Neural progenitor cell (in vitro differentiated cells): ENCODE measurements at places on chromosomes 13 and 19.
A peak's percentile ranks its signal among the peaks of the same experiment; 100 is the strongest.

GRCh38 chr19:38252385-38252784, 3.8 kb downstream of the PPP1R14A start:
- peaks cover 28% of the 10 kb centered on the region for H3K4me1 ChIP-seq
- no peak for DNase-seq
- H3K27me3 ChIP-seq: peaks cover 19% of the 10 kb centered on the region
- H3K4me3 ChIP-seq: no peak overlapping the region
- H3K36me3 ChIP-seq: no peaks in the 10 kb centered on the region

GRCh38 chr13:113283904-113284303, 13.1 kb upstream of the LAMP1 start:
- DNase-seq: no peak
- H3K27me3 ChIP-seq: peaks cover 14% of the 10 kb centered on the region
- H3K4me1 ChIP-seq: no peaks in the 10 kb centered on the region
- H3K4me3 ChIP-seq: no peak overlapping the region

DNA sequence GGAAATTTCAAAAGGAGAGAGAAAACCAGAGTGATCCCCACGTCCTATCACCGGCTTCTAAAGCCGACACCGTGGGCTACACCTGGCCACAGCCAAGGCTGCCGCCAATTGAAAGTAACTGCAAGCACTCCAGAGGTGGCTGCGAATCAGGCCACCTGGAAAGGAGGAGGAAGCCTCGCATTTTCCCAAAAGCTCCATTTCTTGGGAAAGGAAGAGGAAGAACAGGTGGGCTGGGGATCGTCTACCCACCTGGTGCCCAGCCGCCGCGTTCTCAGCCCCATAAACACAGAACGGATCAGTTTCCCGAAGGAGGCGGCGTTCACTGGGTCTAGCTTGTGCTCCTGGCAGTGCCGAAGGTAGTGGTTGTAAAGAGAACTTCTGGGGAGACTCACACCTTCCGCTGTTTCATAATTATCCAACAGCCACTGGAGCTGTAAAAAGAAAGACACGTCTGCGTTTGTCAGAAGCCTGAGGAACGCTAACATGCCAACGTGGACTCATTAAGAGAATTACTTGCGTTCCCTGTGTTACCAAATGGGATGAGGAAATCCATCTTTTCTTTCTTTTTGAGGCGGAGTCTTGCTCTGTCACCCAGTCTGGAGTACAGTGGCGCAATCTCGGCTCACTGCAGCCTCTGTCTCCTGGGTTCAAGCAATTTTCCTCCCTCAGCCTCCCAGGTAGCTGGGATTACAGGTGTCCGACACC, 38.1 kb upstream of the RANBP3 start:
- no peak overlapping the region for H3K4me3 ChIP-seq
- no peak for DNase-seq
- no peaks in the 10 kb centered on the region for H3K36me3 ChIP-seq
- H3K27ac ChIP-seq: no peak overlapping the region
- H3K27me3 ChIP-seq: no peaks in the 10 kb centered on the region
- no peaks in the 10 kb centered on the region for H3K4me1 ChIP-seq

- DNase-seq: no peak
- H3K4me1 ChIP-seq: no peaks in the 10 kb centered on the region
- H3K27ac ChIP-seq: no peak overlapping the region
- no peak overlapping the region for H3K4me3 ChIP-seq
- H3K36me3 ChIP-seq: no peaks in the 10 kb centered on the region
Measured at GRCh38 chr13:36766295-36766694, 52.7 kb upstream of the RFXAP start.

GRCh38 chr13:113499936-113500335, 9.4 kb upstream of the DCUN1D2 start:
- no peak overlapping the region for H3K27ac ChIP-seq
- no peak overlapping the region for H3K4me3 ChIP-seq
- H3K4me1 ChIP-seq: peaks cover 14% of the 10 kb centered on the region
- H3K36me3 ChIP-seq: peaks cover 8% of the 10 kb centered on the region
- H3K27me3 ChIP-seq: no peaks in the 10 kb centered on the region

DNA sequence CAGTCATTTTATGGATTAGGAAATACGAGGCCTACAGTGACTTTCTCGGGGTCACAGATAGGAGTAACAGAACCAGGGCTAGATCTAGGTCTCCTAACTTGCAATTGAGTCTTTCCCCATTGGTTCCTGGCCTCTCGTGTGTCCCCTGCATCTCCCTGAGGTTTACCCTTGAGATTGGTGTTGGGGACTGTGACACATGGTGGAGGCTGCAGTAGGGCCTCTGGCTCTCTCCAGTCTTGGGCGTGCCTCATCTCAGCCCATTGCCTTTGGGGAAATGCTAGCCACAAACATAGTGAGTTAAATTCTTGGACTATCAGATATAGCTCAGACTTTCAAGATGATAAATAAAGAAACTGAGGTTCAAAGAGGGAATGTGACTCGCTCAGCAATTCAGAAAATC, 212.1 kb downstream of the KCNRG start:
- H3K4me3 ChIP-seq: no peak overlapping the region
- H3K36me3 ChIP-seq: no peaks in the 10 kb centered on the region
- H3K27me3 ChIP-seq: no peaks in the 10 kb centered on the region
- no peak for DNase-seq

- H3K27me3 ChIP-seq: no peaks in the 10 kb centered on the region
- H3K4me1 ChIP-seq: peaks cover 52% of the 10 kb centered on the region
- H3K4me3 ChIP-seq: peak overlapping the region; percentile 65
- H3K27ac ChIP-seq: peak overlapping the region; percentile 50
Measured at GRCh38 chr19:18428787-18429674, 8.9 kb downstream of the ISYNA1 start.

GRCh38 chr13:87923753-87924152, 252.6 kb downstream of the SLITRK5 start:
- H3K27ac ChIP-seq: no peak overlapping the region
- H3K4me1 ChIP-seq: peaks cover 4% of the 10 kb centered on the region
- no peaks in the 10 kb centered on the region for H3K36me3 ChIP-seq
- H3K27me3 ChIP-seq: no peaks in the 10 kb centered on the region

DNA sequence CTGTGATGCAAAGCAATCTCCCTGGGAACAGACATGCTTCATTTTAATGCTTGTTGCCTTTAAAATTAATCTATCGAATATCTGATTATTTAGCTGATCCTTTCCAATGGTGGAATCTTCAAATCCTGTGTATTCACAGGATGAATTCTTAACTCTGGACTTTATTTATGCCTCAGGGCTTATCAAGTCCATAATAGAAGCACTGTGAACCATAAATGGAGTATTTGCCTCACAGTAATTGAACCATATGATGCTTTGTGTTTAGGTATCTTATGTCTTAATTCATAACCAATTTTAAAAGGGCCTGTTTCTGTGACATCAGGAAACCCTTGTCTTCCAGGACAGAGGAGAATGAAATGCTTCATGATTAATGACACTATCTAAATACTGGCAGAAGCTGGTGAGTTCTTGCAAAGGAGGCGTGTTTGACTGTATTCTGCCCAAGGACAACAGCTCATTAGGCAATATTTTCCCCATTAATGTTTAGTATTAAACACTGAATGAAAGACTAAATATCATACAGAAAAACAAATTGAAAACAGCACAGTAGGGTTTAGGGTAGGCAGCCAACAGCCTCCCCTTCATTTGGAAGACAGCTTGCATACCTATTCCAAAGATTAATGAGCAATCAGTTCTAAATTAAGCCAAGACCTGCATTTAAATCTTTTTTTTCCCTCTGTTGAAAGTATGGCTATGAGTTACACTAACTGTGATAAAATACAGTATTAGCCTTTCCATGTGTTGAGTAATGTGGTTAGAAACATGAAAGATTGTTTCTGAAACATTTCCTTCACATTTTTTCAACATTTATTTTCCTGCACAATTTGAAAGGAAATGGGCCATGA, 709.4 kb downstream of the PCDH9 start:
- no peaks in the 10 kb centered on the region for H3K4me1 ChIP-seq
- no peak overlapping the region for H3K4me3 ChIP-seq
- no peaks in the 10 kb centered on the region for H3K36me3 ChIP-seq
- no peak overlapping the region for H3K27ac ChIP-seq
- no peak for DNase-seq

DNA sequence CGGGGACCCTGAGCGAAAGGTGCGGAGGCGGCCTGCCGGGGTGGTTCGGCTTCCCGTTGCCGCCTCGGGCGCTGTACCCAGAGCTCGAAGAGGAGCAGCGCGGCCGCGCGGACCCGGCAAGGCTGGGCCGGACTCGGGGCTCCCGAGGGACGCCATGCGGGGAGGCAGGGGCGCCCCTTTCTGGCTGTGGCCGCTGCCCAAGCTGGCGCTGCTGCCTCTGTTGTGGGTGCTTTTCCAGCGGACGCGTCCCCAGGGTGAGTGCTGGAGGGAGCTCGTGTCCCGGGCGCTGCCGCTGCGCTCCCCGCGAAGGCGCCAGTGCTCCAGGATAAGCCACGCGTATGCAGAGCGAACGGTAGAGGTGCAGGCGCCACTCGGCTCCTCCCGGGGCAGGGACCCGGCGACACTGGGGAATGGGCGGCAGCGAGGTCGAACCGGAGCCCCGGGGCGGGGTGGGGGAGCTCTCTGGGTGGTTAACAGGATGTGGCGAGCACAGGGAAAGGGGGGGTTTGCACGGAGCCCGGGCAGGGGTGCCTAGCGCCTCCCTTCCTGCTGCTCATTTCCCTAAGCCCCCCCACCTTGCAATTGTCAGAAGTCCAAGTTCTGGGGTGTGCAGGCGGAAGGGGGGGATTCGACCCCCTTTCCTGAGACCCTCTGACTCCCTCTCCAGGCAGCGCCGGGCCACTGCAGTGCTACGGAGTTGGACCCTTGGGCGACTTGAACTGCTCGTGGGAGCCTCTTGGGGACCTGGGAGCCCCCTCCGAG, at the start of gene IL27RA:
Gene IL27RA, plus strand, starts transcription at position 44 of the 762 bp plus-strand sequence. Its CDS starts 111 bp downstream, at position 155.
- H3K4me3 ChIP-seq: peak within 1 kb of the TSS; percentile 74
- no peaks in the 10 kb centered on the region for H3K36me3 ChIP-seq
- peaks cover 24% of the 10 kb centered on the region for H3K27me3 ChIP-seq
- H3K4me1 ChIP-seq: peaks cover 6% of the 10 kb centered on the region
- peak; percentile 75 for DNase-seq
- no peak within 1 kb of the TSS for H3K27ac ChIP-seq

DNA sequence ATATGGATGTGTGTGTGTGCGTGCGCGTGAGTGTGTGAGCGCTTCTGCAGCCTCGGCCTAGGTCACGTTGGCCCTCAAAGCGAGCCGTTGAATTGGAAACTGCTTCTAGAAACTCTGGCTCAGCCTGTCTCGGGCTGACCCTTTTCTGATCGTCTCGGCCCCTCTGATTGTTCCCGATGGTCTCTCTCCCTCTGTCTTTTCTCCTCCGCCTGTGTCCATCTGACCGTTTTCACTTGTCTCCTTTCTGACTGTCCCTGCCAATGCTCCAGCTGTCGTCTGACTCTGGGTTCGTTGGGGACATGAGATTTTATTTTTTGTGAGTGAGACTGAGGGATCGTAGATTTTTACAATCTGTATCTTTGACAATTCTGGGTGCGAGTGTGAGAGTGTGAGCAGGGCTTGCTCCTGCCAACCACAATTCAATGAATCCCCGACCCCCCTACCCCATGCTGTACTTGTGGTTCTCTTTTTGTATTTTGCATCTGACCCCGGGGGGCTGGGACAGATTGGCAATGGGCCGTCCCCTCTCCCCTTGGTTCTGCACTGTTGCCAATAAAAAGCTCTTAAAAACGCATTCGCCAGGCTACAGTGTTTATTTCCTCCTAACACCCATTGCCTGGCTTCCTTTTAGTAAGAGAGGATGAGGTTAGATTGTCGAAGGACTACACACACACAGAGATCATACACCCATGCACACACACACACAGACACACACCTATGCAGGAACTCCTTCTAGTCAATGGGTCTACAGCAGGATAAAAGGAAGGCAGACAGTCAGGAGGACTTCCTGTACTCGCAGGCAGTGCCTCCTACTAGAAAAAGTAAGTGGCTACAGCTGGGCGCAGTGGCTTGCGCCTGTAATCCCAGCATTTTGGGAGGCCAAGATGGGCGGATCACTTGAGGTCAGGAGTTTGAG, 7.1 kb downstream of the FOSB start:
- no peaks in the 10 kb centered on the region for H3K36me3 ChIP-seq
- DNase-seq: no peak
- H3K27ac ChIP-seq: no peak overlapping the region
- peaks cover 25% of the 10 kb centered on the region for H3K27me3 ChIP-seq
- peaks cover 9% of the 10 kb centered on the region for H3K4me1 ChIP-seq

GRCh38 chr19:310141-310651, 19.0 kb upstream of the PLPP2 start:
- no peaks in the 10 kb centered on the region for H3K27me3 ChIP-seq
- no peaks in the 10 kb centered on the region for H3K4me1 ChIP-seq
- H3K27ac ChIP-seq: no peak overlapping the region
- H3K36me3 ChIP-seq: no peaks in the 10 kb centered on the region
- H3K4me3 ChIP-seq: no peak overlapping the region

DNA sequence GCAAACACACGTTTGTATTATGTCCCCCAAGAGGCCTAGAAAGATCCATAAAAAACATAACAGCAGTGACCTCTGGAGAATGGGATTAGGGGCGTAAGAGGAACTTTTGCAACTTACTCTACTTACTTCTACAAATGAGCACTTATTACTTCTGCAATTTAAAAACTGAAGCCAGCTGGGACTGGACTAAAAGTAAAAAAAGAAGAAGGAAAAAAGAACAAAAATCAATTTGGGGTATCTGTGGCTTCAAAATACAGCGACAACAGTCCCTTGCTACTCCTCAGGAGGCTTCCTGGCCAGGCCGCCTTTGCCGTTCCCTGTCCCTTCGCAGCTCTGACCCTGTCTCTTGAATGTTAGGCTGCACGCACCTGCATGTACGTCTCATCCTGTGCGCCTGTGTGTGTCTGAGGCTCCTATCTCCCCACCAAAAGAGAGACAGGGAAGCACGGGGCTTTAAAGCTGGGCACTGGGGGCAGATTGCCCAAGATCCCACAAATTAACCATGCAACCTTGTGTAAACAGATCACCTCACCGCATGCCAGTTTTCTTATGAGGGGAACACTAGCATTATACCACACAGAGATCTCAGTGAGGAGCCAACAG, 12.1 kb upstream of the FKRP start:
- no peaks in the 10 kb centered on the region for H3K27me3 ChIP-seq
- no peak overlapping the region for H3K4me3 ChIP-seq
- DNase-seq: no peak
- no peak overlapping the region for H3K27ac ChIP-seq
- H3K36me3 ChIP-seq: peaks cover 4% of the 10 kb centered on the region
- H3K4me1 ChIP-seq: no peaks in the 10 kb centered on the region

GRCh38 chr19:46639358-46640182, 3.6 kb upstream of the GNG8 start:
- H3K27ac ChIP-seq: no peak overlapping the region
- H3K4me3 ChIP-seq: peak overlapping the region; percentile 55
- peaks cover 11% of the 10 kb centered on the region for H3K4me1 ChIP-seq
- DNase-seq: peak; percentile 86
- peaks cover 89% of the 10 kb centered on the region for H3K27me3 ChIP-seq
- H3K36me3 ChIP-seq: no peaks in the 10 kb centered on the region

- H3K4me1 ChIP-seq: peaks cover 19% of the 10 kb centered on the region
- H3K27me3 ChIP-seq: peaks cover 20% of the 10 kb centered on the region
- no peak overlapping the region for H3K27ac ChIP-seq
- H3K4me3 ChIP-seq: no peak overlapping the region
- H3K36me3 ChIP-seq: no peaks in the 10 kb centered on the region
- no peak for DNase-seq
Measured at GRCh38 chr19:50233308-50233910, 30.0 kb downstream of the MYH14 start.
